ENCODE measurements at places on chromosomes 5 and 9.

DNA sequence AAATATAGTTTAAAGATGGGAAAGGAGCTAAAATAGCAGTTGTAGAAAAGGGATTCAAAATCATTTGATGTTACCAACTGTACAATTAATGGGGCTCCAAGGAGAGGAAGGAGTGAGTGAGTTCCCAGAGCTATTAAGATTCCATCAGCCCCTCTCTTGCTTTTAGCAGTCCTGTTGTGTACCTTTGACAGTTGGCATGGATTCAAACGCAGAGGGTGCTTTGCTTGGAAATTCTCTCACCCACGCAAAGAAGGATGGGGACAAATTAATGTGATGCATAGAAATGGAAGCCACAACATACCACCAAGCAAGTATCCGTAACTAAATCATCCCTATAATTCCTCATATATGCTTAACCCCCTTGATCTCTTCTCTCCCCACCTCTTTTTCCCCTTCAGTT, 461.3 kb downstream of the EBF1 start:
- no peak for DNase-seq

- DNase-seq, result peak; percentile 61
Measured at GRCh38 chr9:136546697-136547501, 1.1 kb upstream of the NOTCH1 start.

DNA sequence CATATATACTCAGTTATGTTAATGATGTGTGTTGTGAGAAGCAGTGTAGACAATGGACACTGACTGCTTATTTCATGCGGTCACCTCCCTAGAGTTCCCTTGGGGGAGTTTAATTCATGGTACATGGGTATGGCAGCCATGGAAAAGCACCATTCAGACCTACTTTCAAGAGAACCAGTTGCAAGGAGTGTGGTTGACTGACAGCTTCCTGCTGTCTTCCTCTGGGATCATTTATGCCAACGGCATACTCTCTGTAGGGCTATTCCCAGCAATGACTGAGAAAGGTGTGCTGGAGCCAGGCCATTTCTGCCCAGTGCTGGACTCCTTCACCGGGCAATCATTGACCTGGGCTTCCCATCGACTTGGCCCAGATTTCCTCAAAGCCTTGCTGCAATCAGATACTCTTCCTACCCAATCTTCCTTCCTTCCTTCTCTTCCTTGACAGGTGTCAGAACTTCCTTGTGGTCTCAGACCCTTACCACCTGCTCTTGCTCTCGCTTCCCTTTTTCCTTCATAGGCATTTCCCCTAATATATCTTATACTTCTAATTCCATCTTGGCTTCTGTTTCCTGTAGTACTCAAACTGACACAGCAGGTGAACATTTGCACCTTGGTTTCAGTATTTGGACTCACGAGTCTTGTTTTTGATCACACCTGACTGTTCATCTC, 3.4 kb upstream of the CLINT1 start:
- DNase-seq, result no peak

DNA sequence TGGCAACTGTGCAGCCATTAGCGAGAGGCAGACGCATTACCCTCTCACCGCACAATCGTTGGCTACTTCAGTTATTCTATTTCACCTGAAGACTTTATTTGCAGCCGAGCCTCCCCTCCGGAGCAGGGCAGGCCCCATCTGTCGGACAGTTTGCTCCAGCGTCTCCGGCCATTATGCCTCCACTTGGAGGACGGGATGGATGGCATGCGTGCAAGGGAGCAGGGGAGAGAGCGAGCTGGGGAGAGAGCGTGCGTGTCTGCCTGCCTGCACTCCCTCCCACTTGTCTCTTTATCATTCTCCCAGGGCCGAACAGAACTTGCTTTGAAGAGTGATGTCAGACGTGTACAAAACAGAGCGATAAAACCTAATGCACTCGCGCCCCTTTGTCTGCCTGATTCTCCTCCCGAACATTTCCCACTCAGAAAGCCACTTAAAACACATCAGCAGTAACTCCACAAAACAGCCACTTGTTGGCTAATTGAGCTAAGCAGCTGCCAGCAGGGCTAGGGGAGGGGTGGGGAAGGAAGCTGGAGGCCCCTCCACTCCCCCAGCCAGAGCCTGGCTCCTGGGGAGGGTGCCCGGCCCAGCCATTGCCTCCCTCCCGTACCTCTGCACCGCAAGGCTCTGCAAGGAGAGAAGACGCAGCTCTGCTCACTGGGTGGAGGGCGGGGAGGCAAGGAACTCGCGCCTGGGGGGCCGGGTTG, 43.4 kb upstream of the FUBP3 start:
- DNase-seq, result peak; percentile 56

DNA sequence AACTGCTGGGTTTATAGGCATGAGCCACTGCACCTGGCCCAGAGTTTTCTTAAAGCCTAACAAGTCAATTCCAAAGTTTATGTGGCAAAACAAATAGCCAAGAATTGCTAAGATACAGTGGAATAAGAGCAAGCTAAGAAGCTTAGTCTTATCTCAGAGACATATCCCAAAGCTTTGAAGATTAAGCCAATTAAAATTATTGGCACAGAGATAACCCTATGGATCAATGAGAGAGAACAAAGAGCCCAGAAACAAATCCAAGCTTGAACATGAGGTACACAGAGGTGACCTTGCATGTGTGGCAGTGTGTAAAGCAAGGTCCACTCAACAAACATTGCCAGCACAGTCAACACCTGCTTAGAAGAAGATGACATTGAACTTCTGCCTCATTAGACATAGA, 13.3 kb downstream of the BTNL3 start:
- no peak for DNase-seq

DNA sequence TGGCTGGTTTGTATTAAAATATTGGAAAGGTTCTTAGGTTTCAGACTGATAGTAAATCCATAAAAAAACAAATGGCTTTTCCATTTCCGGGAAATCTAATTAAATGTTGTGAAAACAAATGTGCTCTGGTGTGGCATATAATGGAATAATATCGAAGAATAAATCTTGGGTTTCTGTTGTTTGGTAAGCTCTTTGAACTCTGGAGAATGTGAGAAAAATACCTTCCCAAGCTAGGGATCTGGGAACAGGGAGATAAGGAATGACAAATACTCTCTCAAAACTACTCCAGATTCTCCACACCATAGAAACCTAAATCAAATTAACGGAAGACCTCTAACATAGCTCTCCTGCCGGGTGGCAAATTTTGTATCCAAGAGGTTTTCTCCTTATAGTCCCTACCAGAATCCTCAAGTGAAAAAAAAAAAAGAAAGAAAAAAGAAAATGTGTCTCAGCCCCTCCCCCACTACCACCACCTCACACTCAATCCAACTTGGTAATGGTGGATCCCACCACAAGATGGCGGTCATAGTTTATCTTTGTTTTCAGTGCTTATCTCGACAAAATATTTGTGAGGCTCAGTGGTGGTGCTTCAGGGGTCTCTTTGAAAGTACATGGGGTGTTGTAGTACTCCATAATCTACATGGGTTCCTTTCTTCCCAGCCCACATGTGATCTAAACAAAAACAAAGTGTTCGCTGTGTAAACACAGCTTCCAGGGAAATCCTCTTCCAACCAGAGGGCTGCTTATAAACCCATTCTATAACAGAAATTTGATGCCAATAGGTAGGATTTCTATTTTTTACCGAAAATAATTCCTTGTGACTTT, 54.5 kb upstream of the FST start:
- DNase-seq, result peak; percentile 88

GRCh38 chr5:142772446-142773293, 2.5 kb downstream of the ARHGAP26 start:
- DNase-seq, result no peak

DNA sequence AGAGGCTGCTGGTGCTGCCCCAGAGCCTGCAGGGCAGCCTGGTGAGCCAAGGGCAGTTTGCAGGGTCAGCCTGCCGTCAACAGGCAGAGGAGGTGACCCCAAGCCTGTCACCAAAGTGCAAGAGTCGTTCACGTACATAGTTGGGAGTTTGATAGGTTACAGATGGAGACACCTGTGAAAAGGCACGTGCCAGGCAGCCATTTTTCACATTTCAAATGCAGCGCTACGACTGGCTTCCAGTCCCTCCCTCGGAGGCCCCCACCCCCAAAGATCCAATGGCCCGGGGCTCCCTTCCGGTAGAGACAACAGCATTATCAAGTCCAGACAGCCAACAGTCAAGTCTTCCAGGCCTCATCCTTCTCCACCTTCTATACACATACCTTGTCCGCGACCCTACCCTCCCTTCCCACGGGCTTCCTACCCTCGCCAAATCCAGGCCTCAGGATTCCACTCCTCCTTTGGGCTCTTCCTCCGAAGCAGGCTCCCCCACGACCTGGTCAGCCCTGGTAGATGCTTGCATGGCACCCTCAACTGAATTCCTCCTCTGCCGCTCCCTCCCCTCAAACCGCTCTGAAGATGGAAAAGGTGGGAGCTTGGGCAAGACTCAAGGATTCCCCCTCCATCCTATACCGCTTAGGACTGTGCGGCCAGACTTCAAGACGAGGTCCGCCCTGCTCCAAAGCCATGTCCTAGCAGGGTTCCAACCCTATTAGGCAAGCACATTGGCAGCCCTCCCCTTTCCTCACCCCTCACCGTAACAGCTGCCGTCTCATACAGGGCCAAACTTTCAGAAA, 13.2 kb downstream of the HNRNPH1 start:
- DNase-seq, result no peak

DNA sequence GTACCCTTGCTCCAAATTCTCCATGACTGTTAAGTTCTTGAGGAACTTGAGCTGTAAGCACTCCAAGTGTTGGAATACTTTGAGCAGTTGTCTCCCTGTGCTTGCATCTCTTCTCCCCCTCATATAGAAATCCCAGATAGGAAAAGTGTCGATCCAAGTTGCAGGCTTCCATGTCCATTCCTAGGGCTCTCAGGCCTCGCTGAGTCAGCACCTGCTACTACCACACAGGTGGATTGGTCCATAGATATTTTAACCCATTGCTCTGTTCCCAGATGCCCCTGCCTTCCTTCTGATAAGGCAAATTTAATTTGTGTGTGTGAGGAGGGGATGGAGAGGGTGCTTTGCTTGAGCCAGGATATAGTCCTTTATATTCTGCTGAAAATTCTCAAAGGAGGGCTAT, 95.8 kb downstream of the PIP5K1B start:
- DNase-seq, result no peak

- DNase-seq, result peak; percentile 78
Measured at GRCh38 chr5:159310511-159310910, 19.8 kb downstream of the IL12B start.

GRCh38 chr5:43729846-43730478, 127.0 kb downstream of the NNT start:
- DNase-seq, result peak; percentile 43

GRCh38 chr5:150052956-150053712, 33.2 kb downstream of the CSF1R start:
- DNase-seq, result no peak

GRCh38 chr5:157651623-157652376, 438 bp downstream of the SOX30 start:
- DNase-seq, result peak; percentile 91

- peak; percentile 32 for DNase-seq
Measured at GRCh38 chr9:95753762-95754465, 121.6 kb upstream of the ERCC6L2 start.

GRCh38 chr5:123297866-123298265, 125.3 kb downstream of the CEP120 start:
- DNase-seq, result no peak

DNA sequence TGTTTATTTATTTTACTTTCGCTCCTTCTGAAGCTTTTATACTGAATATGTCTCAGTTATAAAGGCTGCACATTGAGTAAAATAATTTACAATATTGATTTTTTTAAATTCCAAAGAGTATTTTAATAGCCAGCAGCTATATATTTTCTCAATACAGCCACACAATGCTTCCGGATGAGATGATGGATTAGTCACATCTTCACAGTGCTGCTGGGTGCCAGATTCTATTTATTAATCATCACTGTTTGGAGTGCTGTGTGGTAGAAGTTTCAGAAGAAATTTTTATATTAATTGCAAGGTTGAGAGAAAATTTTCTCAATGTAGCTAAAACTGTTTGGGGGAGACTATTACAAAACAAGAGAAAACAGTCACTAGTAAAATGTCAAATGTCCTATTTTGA, 989.8 kb downstream of the TLE4 start:
- DNase-seq, result no peak

DNA sequence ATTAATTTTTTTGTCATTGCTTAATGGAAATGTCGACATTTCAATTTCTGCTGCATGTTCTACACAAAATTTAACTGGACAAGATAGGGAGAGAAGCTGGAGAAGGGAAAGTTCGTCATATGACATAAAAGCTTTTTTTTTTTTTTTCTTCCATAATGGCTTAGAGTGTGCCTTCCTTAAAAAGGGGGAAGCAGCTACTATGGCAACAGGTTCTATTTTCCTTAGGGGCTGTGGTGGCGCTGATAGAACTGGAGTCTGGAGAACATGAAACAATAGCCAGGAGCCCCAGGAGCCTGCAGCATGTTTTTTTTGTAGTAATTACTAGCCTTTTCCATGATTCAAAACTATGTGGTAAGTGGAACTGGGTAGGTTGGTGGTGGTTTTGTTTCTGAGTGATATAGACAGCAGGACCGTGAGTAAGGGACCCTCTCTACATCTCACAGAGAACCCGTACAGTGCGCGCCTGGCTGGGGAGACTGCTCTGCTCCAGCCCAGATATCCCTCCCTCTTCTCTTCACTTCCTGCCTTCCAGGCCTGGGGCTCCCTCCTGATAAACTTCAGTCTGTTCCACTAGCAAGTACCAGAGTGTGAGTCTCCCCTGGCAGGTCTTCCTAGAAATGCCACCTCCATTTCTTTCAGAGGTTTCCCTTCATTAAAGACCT, 301.6 kb downstream of the NR3C1 start:
- DNase-seq, result no peak

GRCh38 chr9:88590558-88591146, 55.7 kb downstream of the NXNL2 start:
- peak; percentile 74 for DNase-seq

- DNase-seq, result no peak
Measured at GRCh38 chr5:138596105-138596881, 21.1 kb upstream of the HSPA9 start.

DNA sequence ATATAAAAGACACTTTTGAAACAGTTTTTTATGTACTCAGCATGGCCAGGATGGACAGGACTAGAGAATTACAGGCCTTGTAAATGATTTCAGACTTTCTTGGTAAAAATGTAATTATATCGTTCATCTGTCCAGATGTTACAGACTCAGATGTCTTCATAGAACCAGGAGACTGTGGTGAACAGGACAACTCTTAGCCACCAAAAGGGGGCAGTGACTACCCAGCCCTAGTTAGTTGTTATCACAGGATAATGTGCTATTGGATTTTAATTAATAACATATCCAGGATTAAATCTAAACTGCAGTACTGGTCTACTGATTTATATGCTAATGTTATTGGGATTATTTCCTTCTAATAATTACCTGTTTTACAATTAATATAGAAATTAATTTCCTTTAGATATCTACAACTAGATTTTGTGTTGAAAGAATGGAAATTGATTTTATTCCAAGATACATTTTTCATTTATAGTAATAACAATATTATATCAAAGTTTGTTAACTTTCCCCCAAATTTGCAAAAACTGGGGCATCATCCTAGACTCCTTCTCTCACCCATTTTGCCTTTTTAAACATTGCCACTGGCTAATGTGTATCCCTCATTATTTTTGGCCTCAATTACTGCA, 99.4 kb downstream of the MTREX start:
- DNase-seq, result peak; percentile 62

DNA sequence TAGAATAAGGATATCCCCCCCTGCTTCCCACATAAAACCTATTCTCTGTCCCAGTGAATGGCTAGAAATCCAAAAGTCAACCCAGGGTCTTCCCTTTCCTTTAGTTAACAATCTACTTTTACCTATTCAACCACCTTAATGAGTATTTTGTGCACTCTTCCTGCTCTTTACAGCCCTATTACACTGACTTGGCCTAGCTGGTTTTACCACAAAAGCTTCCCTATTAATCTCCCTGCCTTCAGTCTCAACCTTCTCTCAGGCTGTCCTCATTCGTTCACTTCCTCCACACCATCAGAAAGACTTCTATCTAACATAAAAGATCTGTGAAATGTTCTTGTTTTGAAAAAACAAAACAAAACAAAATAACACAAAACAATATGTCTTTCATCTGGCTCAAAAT, 16.2 kb downstream of the CTNNAL1 start:
- no peak for DNase-seq

Measured in GM23338 (cell line).